ENCODE measurements at places on chromosomes 12 and 14. TPM values are rescaled to one million over a fixed set of nuclear protein-coding genes. Genes with fewer than 3 reads are reported as not detected.

Gene CLEC4C
- not detected for total RNA-seq

Gene ZFHX2
- under 0.01 TPM for total RNA-seq

Gene TAS2R9
- not detected for total RNA-seq

Gene APOF
- not detected for total RNA-seq

Gene YLPM1
- 20.5 TPM for total RNA-seq
